ENCODE measurements at places on chromosomes 5 and 9. TPM values are rescaled to one million over a fixed set of nuclear protein-coding genes. Genes with fewer than 3 reads are reported as not detected.
A peak's percentile ranks its signal among the peaks of the same experiment; 100 is the strongest.

- DNase-seq: no peak
These were observed 272.2 kb downstream of the ANXA1 start for GRCh38 chr9:73423891-73424290.

DNA sequence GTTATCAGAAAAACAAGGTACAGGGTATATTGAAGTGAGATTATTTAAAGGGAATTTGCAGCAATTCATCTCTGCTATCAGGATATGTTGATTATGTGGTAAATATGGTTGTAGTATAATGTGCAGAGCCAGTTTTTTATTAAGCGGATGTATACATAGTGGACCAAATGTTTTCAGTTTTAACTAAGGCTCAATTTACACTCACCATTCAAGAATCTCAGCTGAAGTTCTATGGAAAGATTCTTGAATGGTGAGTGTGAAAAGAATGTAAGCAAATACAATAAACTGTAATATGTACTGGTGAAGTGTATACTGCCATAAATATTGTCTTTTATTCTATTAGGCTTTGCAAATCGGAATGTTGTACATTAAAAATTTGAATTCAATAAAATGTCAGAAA is 895.9 kb upstream of the CDH10 start:
- peak; percentile 5 for DNase-seq

DNA sequence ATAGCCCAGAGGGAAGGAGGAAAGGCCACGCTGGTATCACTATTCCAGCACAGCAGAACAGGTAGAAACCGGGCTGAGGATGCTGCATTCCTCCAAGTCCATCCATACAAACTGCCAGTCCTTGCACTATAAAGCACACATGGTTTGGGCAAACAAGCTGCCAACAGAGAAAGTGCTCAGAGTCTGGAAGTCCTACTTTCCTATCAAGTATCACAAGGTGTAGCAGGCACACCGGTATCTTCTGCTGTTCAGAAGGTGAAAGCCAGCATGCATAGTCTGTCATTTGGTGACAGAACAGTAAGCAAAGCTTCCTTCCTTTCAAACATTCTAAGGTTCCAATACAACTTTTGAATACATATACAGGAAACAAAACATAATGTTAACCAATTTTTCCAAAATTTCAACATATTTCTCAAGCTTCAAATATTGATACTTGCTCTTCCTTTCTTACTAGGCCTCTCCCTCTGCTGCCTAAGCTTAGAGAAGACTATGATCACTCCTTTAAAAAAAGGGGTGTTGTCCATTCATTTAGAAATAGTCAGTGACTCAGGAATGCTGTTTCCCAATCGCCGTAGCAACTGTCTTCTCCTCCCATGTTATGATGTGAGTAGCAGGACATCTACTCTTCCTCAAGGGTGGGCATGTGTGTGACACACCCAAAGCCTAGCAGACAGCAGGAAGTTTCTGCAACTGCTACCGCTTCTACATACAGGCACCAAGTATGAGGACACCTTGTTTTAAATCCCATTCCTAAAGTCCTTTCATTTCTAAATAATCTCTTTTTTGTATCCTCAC is 14.7 kb downstream of the DIAPH1 start:
- peak; percentile 91 for DNase-seq

GRCh38 chr5:53357439-53357838 is 123.0 kb upstream of the FST start:
- DNase-seq: no peak

DNA sequence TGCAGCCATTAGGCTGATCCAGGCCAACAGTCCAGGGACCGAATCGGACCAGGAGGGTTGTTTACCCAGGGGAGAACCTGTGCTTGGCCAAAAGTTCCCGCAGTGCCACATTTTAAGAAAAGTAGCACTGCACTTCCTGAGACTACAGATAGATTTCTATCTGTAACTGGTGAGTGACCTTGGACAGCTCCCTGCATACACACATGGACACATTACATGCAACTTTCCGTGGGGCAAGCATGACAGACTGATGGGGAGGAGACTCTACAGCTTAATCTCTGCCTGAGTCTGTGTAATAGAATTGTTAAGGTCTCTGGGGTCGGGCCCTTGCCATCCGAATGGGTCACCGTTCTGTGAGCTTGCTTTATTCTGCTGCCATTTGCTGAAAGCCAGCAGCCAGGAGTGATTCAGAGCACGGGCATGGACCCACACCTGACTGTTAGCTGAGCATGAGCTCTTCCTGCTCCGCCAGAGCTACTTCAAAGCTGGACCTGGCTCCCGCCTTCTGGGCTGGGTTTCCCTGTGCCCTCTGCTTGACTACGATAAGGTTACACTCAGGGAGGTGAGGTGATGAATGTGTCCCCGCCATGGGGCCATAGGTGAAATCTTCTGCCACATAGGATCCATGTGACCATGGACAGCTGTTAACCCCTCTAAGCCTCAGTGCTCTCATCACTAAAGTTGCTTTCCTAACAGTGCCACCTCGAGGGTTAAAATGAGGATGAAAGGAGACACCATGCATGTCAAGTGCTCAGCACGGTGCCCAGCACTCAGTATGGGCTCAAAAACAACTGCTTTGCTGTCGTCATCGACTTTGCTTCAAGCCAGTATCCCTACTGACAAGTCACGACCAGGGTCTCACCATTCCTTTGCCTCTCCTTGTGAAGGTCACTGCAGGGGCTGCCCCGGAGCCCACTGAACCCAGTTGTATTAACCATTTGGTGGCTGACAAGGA is 200.0 kb downstream of the MELK start:
- peak; percentile 47 for DNase-seq

- peak; percentile 34 for DNase-seq
These were observed 337.4 kb upstream of the PUM3 start for GRCh38 chr9:3181049-3181953.

DNA sequence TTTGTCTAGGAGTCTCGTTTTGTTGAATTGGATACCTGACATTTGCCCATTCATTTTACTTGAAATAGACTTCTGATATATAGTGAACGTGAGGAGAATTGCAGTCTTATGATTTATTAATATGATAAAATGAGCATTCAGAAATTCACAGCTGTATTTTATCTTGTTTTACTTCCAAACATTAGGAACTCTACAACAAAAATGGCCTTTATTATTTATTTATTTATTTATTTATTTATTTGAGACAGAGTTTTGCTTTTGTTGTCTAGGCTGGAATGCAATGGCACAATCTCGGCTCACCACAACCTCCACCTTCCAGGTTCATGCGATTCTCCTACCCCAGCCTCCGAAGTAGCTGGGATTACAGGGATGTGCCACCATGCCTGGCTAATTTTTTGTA is 61.2 kb downstream of the RAB24 start:
- no peak for DNase-seq

- DNase-seq: no peak
These were observed 26.0 kb downstream of the PSIP1 start for GRCh38 chr9:15484802-15485201.

GRCh38 chr5:150658699-150659265 is 2.3 kb upstream of the MYOZ3 start:
- DNase-seq: no peak

The SLCO6A1 gene
- not detected for total RNA-seq

The SHC3 gene
- total RNA-seq: 3.2 TPM

Measured in M059J (cell line).